ENCODE measurements at places on chromosomes 12 and 14.

- DNase-seq, result no peak
Observed at GRCh38 chr12:34106172-34106571, 83.9 kb downstream of the ALG10 start.

- no peak for DNase-seq
Observed at GRCh38 chr12:58988643-58989344, 68.5 kb upstream of the LRIG3 start.

- DNase-seq, result no peak
Observed at GRCh38 chr12:13062669-13063068, 18.5 kb downstream of the FAM234B start.

DNA sequence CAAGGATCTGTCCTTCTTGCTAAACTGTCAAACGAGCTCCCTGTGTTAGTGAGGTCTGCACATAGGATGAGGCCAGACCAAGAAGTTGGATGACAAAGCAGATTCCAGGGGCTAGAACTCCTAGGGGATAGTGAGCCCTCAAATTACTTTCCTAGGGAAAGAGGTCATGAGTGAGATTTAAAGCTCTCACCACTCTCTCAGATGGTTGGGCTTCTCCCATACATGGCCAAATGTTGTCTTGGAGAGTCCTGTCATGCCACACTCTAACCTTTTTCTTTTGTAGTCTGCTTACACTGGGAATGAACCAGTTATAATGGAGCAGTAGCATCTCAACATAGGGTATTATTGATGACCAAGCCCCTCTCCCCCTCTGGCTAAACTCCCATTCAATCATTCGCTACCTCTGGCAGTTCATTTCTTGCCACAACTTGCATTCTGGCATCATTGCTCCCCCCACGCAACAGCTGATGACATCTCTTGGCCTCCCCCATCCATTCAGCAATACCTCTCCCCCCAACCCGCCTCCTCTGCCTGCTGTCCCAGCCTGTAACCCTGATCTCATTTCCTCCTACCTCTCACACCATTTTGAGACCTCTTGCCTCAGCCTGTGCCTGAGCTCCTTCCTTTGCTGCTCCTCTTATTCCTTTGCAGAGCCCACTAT lies 64.7 kb upstream of the CISTR start:
- no peak for DNase-seq

- no peak for DNase-seq
Observed at GRCh38 chr12:991350-992333, 619 bp downstream of the ERC1 start.

- no peak for DNase-seq
Observed at GRCh38 chr12:114935658-114936057, 251.7 kb upstream of the TBX3 start.

DNA sequence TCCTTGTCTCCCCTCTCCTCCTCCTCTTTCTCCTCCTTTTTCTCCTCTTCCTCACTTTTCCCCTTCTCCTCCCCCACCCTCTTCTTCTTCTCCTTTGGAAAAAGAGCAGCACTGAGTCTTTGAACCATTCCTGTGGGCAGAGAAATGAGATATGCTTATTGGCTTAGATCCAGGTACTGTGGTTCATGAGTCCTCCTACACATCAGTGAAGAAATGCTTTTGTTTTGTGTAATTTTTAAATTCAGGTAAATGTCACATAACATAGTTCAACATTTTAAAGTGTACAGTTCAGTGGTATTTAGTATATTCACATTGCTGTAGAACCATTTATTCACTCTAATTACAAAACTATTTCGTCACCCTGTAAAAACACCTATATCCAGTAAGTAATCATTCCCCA lies 402.1 kb downstream of the AACS start:
- DNase-seq, result no peak

- DNase-seq, result no peak
Observed at GRCh38 chr12:21813125-21813524, 38.6 kb upstream of the KCNJ8 start.

DNA sequence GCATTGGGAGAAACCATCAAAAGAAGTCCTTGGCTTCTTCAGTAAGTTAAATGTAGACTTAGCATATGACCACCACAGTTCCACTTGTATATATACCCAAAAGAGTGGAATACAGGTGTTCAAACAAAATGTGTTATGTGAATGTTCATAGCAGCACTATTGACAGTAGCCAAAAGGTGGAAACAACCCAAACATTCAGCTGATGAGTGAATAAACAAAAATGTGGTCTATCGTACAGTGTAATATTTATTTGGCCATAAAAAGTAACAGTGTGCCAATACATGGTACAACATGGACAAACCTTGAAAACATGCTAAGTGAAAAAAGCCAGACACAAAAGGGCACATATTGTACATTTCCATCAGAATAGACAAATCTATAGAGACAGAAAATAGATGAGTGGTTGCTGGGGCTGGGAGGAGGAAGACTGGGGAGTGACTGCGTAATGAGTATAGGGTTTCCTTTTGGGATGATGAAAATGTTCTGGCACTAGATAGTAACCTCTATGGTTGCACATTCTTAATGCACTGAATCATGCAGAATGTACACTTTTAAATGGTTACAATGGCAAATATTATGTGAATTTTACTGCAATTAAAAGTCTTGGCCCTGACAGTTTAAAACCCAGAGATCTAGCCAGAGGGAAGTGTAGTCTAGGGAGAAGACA lies 5.5 kb downstream of the ERP29 start:
- no peak for DNase-seq

GRCh38 chr14:23929822-23930294 lies 23.7 kb upstream of the DHRS4 start:
- peak; percentile 85 for DNase-seq

DNA sequence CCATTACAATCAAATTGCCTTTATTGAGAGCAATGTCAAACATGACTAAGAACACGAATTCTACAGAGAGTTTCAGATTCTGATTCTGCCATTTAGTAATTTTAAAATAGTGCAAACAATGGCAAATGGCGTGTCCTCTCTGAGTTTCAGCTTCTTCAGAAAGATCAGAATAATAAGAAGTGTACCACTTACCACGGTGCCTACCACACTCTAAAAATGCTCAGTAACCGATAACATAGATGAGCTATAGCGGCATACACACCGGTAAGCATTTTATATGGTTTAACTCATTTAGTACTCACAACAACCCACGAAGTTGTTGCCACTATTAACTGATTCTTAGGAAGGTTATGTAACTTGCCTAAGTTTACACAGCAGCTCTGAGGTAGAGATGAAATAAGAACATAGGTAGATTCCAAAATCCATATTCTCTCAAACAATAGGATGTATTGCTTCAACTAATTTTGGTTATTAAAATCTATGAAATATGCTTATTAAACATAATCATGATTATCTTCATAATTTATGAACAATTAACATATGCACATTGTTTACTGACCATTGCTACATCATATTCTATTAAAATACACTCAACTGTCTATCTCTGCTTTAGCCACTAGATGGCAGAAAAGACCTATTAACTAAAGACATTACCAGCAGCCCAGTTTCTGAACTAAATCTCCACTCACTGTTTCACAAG lies 38.3 kb downstream of the SLC6A15 start:
- DNase-seq, result no peak

- no peak for DNase-seq
Observed at GRCh38 chr12:29656762-29657538, 126.8 kb downstream of the TMTC1 start.

DNA sequence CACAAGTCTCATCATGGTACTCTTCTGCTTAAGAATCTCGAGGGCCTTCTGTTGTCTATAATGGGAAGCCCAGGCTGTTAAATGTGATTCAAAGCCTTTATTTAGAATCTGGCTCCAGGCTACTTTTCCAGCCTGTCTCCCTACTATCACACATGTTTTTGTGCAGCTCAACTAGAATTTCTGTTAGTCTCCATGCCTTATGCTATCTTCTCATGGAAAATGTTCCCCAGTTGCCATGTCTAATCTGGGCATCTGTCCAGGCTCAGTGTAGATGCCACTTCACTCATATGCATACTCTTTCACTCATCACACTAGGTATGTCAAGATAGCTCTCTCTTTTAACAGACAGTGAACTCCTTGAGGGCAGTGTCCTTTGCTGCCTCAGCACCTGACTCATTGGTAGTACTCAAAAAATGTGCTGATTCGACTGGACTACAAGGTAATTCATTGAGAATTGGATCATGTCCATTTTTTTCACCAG lies 145.3 kb downstream of the TTLL5 start:
- DNase-seq, result no peak

- no peak for DNase-seq
Observed at GRCh38 chr14:104290058-104290667, 151.8 kb downstream of the KIF26A start.

DNA sequence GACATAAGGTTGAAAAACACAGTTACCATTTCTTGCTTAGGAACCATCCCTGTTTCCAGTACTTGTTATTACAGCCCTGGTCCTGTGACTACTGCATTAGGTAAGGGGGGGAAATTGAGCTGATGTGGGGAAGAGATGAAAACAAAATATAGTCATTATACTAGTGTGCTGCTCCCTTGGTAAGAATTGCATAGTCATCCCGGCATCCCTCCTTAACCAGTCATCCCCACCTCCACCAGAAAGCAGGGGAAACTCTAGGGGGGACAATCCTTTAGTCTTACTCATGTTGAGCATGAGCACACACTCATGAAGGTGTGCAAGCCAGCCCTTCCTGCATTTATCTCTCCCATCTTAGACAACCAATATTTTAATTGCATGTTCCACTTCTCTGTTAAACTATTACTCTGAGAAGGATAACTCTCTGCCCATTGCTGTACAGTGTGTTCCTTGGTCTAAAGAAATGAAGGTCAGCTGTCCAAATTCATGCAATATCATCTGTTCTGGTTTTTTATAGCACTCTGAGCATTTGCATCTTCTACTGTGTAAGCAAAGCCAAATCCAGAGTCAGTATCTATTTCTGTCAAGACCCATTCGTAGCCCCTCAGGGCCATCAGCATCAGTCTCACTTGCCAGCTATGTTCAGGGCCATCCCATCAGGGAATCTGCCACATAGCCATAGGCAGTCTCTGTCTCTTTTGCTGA lies 46.8 kb downstream of the TMEM30B start:
- no peak for DNase-seq

DNA sequence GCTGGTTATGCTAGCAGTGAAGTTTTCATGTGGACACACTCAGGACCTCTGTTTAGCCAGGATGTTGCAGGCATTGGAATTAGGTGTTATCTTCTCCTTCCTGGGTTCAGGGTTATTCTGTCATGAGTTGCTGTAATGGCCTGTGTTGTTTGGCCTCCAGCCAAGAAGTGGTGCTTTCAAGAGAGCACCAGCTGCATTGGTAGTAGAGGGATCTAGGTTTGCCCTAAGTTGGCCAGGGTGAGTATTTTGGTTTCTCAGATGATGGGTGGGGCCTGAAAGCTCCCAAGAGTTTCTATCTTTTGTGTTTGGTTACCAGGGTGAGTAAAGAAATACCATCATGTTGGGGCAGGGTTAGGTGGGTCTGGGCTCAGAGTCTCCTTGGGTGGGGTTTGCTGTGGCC lies 2.7 kb upstream of the GZMH start:
- DNase-seq, result no peak

GRCh38 chr14:49688701-49689030 lies 652 bp upstream of the POLE2 start:
- no peak for DNase-seq

- DNase-seq, result no peak
Observed at GRCh38 chr12:113422886-113423669, 898 bp downstream of the SDSL start.

GRCh38 chr14:63901434-63902085 lies 48.8 kb downstream of the SYNE2 start:
- DNase-seq, result no peak
